ENCODE measurements at places on chromosomes 5 and 9.
A peak's percentile ranks its signal among the peaks of the same experiment; 100 is the strongest.

GRCh38 chr5:117235786-117236185 lies 661.2 kb upstream of the SEMA6A start:
- DNase-seq = no peak

- DNase-seq = peak; percentile 56
These were observed 64.3 kb downstream of the NSG2 start for GRCh38 chr5:174109698-174110260.

DNA sequence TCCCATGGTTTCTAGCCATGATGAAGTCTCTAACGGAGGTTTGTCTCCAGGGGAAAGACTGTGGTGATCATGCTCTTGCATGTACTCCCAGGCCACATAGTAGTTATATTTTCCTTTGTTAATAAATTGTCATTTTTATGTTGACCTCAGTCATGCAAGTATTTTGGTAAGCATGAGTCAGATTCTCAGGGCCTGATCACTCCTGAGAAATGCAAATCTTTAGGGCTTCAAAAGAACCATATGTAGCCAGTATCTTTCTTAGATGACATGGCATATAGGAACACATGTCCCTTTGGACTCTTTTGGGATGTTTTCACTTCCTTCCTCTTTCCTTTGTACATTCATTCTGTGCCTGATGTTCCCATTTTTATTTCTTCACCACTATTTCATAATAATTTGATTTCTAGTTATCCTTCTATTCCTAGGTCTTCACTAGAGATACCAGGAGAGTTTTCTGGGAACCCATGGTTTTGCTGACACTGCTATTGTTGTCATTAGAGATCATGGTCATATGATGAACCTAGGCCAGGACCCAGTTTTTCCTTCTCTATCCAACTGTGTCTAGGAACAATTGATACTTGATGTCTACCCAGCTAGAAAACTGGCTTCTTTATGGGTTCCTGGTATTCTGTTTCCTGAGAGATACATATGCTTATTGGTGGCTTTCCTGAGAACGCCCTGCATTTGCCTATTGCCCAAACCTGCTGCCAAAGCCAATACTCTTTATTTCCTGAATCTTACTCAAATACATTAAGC lies 248.1 kb upstream of the NREP start:
- DNase-seq = no peak

DNA sequence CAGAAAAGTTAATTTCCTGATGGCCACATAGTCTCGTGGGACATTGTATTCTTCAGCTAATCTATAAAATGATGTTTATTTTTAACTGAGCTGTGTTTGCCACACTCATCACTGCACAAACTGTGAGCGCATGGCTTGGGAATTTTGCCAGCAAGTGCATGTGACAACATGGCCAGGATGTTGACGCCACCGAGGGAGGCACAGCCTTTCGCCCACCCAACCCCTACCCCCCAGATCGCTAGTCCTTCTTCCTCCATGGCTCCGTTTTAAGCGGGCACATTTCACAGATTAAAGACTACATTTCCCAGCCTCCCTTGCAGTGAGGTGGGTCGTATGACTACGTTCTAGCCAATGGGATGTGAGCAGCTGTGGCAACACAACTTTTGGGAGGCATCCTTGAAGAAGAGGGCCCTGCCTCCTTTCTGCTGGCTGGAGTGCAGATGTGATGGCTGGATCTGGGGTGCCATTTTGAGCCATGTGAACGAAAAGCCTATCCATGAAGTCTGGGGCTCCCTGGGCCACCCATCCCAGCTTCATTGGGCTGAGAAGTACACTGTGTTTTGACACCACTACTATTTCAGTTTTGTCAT lies 7.9 kb downstream of the NRARP start:
- no peak for DNase-seq

DNA sequence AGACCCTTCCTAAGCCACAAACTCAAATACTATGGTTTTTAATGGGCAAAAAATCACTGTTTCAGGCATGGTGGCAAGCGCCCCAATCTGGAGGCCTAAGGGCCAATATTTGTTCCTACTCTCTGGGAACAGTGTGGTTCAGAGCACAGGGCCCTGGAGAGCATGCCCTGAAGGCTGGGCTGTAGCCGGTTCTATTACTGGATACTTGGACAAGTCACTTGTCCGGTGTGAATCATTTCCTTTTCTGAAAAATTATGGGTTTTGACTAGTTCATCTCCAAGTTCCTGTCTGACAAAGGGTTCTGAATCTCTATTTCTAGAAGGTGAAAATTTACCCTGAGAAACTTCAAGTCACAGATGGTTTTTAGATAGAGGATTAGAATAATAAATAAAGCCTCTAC lies 75.0 kb downstream of the OTULIN start:
- DNase-seq = no peak

DNA sequence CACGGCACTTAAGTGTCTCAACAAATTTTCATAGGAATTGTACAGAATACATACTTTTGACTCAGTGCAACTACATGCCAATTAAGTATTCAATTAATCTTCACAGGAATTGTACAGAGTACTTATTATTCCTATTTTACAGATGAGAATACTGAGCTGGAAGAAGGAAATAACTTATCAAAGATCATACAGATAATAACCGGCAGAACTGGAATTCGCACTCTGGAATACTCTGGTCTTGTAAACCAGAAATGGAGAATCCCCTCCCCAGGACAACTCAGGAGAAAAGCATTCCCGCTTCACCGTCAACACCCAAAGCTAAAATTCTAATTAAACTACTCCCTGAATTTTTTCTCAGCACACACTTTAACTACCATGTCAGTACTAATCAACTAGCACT lies 112.7 kb downstream of the HOMER1 start:
- DNase-seq = no peak

DNA sequence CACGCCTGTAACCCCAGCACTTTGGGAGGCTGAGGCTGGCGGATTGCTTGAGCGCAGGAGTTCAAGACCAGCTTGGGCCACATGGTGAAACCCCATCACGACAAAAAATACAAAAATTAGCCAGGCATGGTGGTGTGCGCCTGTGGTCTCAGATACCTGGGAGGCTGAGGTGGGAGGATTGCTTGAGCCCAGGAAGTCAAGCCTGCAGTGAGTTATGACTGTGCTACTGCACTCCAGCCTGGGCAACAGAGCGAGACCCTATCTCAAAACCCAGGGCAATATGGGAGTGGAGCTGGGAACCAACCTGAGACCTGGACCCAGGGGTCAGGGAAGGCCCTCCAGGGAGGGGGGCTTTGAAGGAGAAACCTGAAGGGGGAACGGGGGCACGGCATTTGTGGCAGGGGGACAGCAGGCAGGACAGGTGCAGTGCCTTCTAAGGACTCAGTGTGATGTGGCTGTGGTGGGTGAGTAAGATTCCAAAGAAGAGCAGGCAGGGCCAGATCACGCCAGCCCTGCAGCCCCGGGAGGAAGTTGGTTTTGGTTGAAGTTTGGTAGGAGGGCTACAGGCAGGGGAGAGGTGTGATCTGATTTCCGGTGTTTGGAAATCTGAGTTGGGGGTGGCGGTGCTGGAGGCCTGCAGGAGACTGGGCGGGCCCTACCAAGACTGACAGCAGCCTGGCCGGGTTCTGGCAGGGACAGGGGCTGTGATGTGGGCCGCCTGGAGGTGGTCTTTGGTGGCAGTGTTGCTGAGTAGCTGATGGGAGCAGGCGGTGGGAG lies 46.2 kb downstream of the NTNG2 start:
- no peak for DNase-seq

- no peak for DNase-seq
These were observed 4.6 kb downstream of the ANXA1 start for GRCh38 chr9:73155968-73156864.
